NCI-H1417 treated with DMSO at 0.1 percent for 48 hours (cell line): ENCODE measurements at places on chromosomes 12 and 14.

GRCh38 chr14:50829489-50830043, 1.4 kb downstream of the NIN start:
- no peak for DNase-seq

- DNase-seq: no peak
Observed at GRCh38 chr14:22715186-22715812, 51.2 kb upstream of the OXA1L start.

- DNase-seq: no peak
Observed at GRCh38 chr14:103624860-103625259, 4.2 kb upstream of the KLC1 start.

GRCh38 chr12:131754184-131754583, 43.3 kb downstream of the SFSWAP start:
- no peak for DNase-seq

GRCh38 chr12:74456431-74456830, 81.2 kb upstream of the ATXN7L3B start:
- no peak for DNase-seq

GRCh38 chr12:10214136-10214894, 1.6 kb downstream of the GABARAPL1 start:
- DNase-seq: no peak

GRCh38 chr12:121085506-121086353, 46.7 kb upstream of the OASL start:
- no peak for DNase-seq

GRCh38 chr14:56173365-56173922, 55.2 kb downstream of the PELI2 start:
- no peak for DNase-seq

DNA sequence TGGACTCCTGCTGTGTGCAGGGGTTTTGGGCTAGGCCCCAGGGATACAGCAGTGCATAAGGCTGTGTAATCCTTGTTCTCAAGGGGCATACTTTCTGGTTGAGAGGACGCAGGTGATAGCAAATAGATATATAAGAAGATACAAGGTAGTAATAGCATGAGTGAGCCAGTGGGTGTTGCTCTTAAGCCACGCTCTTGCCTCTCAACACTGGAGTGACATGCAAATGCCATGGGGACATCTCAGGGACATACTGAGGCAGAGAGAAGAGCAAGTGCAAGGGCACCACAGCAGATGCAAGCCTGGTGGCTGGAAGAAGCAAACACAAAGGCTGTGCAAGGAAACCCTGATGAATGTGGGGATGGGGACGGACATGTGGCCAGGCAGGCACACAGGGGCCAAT, 223.3 kb downstream of the CHST11 start:
- no peak for DNase-seq

DNA sequence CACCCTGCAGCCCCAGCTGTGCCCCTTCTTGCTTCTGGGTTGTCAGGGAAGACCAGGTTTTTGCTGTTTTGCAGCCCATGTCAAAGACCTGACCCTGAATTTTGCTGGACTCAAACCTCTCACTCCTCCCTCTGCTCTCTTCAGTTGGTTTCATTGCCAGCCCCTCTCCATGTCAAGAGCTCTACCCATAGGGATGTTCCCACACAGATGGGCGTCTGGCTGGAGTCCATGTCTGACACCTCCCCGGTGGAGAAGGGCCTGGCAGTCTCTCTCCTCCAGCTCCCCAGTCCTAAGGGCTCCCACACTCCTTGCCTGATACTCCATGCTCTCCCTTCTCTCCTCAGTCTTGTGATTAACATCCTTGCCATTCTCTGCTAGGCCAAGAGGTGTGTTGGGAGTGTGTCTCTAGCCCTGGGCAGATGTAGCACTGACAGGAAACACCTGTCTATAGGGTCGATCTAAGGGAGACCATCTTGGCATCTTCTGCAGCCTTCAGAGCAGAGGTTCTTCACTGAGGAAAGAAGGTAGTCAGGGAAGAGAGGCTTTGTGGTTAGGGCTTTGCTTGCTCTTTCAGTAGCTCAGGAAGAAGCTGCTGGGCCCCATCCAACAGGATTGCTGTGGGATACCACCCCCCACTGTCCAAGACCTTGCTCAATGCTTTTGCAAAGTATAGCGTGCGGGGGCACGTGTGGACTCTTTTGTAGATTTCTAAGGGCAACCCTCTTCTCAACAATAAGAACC, 4.7 kb downstream of the ASIC1 start:
- DNase-seq: no peak

DNA sequence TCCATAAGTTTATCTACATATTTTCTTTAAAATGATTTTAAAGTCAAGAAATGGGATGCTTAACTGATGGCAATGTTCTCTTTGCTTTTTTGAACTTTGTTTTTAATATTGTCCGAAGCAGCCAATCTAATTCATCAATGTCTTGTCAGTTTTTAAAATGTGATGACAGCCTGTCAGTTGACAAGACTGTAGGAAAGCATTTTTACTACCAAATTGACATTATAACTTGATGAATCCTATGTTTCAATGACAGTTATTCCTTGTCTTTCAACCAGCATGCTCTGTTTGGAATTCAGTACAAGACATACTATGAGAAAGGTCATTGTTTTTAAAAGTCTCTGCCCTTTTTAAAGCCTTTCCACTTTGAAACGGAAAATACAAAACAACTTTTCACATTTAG, 1073.2 kb downstream of the TMTC2 start:
- no peak for DNase-seq

- no peak for DNase-seq
Observed at GRCh38 chr12:96046543-96047228, 11.3 kb upstream of the LTA4H start.

DNA sequence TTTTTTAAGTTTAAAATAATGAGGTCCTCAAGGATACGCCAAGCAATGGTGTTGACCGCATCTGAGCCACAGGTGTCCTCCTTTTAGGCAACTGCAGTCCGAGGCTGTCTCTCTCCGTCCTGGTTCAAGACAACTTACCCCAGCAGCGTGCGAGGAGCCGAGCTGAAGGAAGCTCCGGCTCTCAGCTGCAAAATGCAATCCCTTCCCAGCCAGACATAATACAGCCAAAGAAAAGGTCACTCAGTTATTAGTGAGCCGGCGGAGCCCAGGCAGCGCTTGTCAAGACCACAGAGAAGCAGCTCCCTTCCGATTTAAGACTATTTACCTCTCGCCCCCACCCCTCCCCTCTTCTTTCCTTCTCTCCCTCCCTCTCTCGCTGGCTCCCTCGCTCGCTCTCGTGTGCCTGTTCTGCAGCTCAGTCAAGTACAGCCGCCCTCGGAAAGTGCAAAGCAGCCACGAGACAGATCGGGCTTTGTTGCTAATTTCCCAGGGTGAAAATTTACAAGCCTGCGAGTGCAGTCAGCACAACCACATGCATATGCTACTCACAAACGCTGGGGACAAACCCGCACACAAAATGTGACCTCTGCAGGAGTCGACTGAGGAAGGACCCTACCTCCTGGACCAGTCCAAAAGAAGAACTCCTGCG, 363 bp upstream of the LMO3 start:
- peak; percentile 50 for DNase-seq

- no peak for DNase-seq
Observed at GRCh38 chr12:31205054-31205453, 120.9 kb downstream of the SINHCAF start.

- DNase-seq: no peak
Observed at GRCh38 chr14:77681196-77682157, 26.3 kb downstream of the ALKBH1 start.

- DNase-seq: no peak
Observed at GRCh38 chr12:111437816-111438454, 32.2 kb downstream of the SH2B3 start.

DNA sequence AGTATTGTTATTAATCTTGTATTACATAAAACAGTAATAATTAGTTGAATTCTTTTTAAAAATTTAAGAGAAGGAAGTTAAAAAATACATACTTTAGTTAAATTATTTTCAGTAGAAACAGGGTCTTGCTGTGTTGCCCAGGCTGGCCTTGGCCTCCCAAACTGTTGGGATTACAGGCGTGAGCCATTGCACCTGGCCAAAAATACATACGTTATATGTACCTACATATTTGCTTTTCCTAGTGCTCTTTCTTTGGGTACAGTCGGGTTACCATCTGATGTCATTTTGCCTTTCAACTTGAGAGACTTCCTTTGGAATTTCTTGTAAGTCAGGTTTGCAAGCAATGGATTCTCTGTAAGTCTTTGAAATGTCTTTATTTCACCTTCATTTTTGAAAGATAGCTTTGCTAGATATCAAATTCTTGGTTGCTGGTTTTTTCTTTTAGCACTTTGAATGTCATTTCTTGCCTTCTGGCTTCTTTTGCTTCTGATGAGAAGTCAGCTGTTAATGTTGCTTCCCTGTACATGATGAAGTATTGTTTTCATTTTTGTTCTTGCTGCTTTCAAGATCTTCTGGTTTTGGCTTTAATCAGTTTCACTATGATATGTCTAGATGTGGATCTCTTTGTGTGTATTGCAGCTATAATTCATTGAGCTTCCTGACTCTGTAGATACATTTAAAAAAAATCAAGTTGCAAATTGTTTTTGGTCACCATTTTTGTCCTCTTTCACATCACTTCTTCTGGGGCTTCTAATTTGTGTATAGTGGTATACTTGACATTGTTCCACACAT, 84.4 kb downstream of the SPATS2 start:
- no peak for DNase-seq

DNA sequence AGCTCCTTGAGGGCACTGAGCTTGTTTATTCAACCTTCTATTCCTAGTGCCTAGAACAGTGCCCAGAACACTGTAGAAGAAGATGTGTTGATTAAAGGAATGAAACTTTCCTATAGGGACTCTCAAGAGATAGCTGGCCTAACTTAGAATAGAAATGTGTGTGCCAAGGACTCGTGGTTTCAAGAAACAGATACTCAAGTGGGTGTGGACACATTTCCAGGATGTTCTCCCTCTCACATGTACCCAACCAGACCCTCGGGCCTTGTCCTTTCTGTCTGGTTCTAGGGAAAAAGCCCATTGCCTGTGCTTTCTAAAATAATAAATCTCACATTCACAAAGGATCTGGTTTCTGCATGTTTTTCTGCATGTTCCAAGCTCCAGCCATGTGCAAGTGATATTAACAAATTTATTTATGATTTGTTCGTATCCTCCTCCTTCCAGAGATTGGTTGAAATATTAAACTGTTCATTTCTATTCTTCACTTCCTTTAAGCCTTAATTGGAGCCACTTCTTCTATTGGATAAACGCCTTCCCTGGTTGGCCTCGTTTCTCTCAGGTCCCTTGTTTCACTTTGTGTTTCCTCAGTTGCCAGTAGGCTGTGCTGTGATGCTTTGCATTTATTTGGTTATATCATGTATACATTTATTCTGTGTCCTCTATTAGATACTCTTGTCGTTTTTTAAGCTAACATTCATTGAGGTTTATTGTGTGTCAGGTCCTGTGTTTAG, 89.8 kb downstream of the CRADD start:
- no peak for DNase-seq

DNA sequence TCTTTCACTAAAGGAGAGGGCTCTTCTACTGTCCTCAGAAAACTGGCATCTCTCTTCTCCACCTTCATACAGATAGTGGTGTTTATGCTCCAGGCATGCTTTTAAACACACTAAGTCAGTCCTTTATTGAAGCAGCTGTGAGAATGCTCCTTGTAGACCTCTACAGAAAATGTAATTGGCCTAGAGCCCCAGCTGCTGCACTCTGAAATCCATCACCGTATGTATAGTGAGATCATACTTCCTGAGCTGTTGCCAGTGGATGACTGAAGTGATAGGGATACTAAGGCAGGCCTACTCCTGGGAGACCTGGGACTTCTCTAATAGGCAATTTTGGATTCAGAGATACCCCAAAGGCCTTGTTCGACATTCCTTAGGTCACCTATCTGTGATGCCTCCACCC, 535.4 kb downstream of the RPS29 start:
- DNase-seq: no peak

- no peak for DNase-seq
Observed at GRCh38 chr12:203462-204260, 10.3 kb downstream of the SLC6A12 start.
